ENCODE measurements at places on chromosomes 1 and 21.

GRCh38 chr1:33634806-33635205, 162.4 kb downstream of the ZSCAN20 start:
- DNase-seq = no peak

GRCh38 chr1:205528446-205528886, 24.0 kb downstream of the CDK18 start:
- DNase-seq = no peak

DNA sequence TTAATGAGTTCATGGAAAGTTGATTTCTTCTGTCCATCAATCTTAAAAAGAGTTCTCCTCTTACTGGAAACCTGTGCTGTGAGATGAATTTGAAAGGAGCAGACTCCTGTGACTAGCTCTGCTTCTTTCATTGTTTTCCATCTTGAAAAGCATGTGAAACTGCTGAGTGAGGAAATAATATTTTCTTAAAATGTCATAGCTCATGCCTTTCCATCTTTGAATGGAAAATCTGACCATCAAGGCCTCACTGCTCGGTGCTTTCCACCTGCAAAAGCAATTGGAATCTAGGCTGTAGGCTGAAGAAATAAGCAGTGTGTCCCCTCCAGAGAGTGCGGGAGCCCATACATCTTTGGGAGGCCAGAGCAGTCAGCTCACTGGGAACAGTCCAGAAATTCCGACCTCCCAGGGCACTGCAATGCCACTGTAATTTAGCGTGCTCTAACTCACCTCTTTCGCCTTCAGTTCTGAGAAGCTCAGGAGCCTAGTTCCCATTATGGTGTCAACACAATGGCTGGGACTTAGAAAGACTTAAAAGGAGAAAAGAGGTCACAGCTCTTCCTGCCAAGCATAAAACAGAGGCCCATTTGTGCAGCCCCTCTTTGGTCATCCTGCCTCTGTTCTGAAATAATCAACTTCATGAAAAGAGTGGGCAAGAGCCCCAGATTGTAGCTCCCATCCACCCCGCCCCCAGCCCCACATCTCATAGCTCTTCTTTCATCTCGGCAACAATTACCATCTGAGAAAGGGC, 50.4 kb upstream of the F3 start:
- DNase-seq = no peak

- no peak for DNase-seq
Observed at GRCh38 chr1:108049178-108049819, 84.3 kb upstream of the VAV3 start.

- DNase-seq = no peak
Observed at GRCh38 chr1:94081566-94082344, 39.2 kb downstream of the ABCA4 start.

GRCh38 chr1:226950316-226950715, 10.2 kb downstream of the COQ8A start:
- no peak for DNase-seq

DNA sequence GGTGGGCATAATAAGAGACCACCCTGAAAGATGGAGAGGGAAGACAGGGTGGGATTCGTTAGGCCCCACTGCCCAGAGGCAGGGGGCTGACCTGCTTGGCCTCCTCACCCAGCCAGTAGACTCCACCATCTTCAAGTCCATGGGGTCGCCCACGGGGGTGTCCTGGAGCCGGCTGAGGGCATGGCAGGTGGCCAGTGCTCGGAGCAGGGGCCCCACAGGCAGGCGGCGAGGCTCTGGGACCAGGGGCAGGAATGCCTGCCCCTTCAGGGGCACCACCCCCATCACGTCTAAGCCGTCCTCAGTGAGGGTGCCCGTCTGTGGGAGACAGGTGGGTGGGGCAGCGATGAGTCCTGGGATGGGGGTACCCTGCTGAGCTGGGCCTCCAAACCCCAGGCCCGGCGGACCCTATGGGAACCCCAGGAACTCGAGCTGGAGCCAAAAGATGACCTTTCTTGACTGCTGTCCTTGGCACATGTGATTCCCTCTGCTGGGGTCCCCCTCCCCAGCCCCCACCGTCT, 13.2 kb upstream of the MFAP2 start:
- DNase-seq = no peak

DNA sequence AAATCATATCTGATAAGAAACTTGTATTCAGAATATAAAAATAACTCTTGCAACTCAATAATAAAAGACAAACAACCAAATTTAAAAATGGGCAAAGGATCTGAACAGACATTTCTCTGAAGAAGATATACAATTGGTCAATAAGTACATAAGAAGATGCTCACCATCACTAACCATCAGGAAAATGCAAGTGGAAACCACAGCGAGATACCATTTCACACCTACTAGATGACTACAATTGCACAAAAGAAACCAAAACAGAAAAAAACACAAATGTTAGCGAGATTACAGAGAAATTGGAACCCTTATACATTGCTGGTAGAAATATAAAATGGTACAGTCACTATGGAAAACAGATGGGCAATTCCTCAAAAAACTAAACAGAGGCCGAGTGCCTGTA, 11.5 kb upstream of the ZNF683 start:
- DNase-seq = no peak

DNA sequence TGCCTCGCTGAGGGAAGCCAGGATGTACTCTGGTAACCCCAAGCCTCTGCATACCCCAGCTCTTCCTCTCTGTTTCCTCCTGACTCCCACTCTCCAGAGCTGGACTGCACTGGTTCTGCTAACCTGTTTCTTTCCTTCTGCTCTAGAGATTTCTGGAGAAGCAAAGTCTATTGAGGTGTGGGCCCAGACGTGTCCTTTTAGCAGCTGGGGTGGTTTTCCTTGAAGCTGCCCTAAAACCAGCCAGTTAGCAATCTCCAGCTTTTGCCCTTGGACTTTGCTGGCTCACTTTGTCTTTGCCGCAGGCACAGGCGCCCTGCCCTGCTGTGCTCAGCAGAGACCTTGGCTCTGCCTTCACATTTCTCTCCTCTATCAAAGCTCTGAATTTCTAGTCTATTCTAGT, 171.8 kb upstream of the IVNS1ABP start:
- no peak for DNase-seq

GRCh38 chr1:47703981-47704596, 266.2 kb downstream of the FOXD2 start:
- no peak for DNase-seq

GRCh38 chr1:93446837-93447451, 974 bp upstream of the FNBP1L start:
- no peak for DNase-seq

DNA sequence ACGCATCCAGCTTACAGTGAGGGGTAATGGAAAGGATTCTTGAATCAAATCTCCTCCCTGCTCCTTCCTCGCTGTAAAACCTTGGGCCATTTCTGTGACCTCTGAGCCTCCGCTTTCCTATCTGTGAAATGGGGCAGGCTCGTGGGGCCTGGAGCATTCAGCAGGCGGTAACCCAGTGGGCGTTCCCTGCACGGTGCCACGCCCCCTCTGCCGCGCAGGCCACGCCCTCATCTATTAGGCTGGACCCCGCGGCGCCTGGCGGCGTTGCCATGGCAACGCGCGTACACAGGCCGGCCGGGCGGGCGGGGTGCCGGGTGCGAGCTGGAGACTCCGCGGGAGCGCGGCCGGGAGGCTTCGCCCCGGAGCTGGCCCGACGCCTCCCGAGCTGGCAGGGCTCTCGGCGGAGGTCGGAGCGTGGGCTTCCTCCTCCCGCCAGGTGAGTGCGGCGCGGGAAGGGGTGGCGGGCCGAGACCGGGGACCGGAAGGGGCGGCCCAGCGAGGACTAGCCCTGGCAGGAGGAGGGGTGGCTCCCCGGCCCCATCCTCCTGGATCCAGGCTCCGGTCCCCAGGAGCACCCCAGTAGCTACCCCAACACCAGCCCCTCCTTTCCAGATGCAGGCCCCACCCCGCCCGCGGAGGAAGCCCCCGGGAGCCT, at the start of gene FHAD1:
TSS of gene FHAD1 (plus strand) at position 264 of the 655 bp plus-strand sequence. CDS start 4,562 bp downstream, outside the sequence.
- DNase-seq = peak; percentile 56

GRCh38 chr1:223244366-223245103, 101.5 kb upstream of the TLR5 start:
- no peak for DNase-seq

- DNase-seq = no peak
Observed at GRCh38 chr1:204003536-204003935, 69.4 kb upstream of the SOX13 start.

GRCh38 chr1:82565146-82565545, 764.4 kb downstream of the ADGRL2 start:
- DNase-seq = no peak

DNA sequence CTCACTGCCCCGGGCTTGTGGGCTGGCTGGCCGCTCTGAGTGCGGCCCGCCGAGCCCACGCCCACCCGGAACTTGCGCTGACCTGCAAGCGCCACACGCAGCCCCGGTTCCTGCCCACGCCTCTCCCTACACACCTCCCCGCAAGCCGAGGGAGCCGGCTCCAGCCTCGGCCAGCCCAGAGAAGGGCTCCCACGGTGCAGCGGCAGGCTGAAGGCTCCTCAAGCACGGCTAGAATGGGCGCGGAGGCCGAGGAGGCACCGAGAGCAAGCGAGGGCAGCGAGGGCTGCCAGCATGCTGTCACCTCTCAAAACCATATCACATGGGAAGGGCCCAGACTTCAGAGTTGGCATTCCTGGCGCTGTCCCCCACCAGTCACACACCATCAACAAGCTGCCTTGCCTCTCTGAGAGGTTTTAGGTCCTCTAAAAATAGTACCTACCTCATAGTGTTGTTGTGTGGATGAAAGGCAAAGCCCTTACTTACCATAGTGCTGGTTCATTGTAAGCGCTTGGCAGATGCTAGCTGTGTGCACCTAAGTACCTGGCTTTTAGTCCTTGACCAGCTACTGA, 13.4 kb downstream of the LDLRAD1 start:
- no peak for DNase-seq

- no peak for DNase-seq
Observed at GRCh38 chr1:86567341-86567740, 20.5 kb downstream of the CLCA4 start.

- peak; percentile 84 for DNase-seq
Observed at GRCh38 chr1:156656806-156657740, 15.2 kb downstream of the BCAN start.

- DNase-seq = peak; percentile 20
Observed at GRCh38 chr1:3068564-3069431, at the start of gene PRDM16. Gene PRDM16, plus strand, starts transcription at chr1:3069203. Its CDS starts 57 bp downstream, at chr1:3069260.

- DNase-seq = no peak
Observed at GRCh38 chr21:33449616-33450015, 30.2 kb downstream of the TMEM50B start.

GRCh38 chr1:40969445-40969844, 10.1 kb upstream of the CTPS1 start:
- DNase-seq = no peak

- DNase-seq = no peak
Observed at GRCh38 chr1:97570691-97571090, 350.1 kb downstream of the DPYD start.

- no peak for DNase-seq
Observed at GRCh38 chr21:29449306-29449950, 150.7 kb downstream of the BACH1 start.

- DNase-seq = no peak
Observed at GRCh38 chr1:36339215-36339614, 15.8 kb upstream of the EVA1B start.

DNA sequence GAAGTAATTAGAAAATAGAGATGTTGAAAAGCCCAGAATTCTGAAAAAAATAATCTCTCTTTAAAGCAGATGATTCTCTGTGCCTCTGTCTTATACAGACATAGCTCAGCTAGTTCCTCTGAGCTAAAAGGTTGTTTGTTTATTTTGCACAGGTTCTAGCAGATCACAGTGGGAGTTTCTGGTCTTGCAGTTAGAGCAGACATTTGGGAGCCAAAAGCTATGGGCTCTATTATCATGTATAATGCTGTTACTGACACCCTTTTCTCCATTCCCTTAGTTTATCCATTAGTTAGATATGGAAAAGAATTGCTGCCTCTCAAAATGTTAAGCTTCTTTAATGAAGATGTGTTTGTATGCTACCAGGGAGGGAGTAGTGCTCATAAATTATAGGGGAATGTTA, 20.5 kb upstream of the CD55 start:
- no peak for DNase-seq

DNA sequence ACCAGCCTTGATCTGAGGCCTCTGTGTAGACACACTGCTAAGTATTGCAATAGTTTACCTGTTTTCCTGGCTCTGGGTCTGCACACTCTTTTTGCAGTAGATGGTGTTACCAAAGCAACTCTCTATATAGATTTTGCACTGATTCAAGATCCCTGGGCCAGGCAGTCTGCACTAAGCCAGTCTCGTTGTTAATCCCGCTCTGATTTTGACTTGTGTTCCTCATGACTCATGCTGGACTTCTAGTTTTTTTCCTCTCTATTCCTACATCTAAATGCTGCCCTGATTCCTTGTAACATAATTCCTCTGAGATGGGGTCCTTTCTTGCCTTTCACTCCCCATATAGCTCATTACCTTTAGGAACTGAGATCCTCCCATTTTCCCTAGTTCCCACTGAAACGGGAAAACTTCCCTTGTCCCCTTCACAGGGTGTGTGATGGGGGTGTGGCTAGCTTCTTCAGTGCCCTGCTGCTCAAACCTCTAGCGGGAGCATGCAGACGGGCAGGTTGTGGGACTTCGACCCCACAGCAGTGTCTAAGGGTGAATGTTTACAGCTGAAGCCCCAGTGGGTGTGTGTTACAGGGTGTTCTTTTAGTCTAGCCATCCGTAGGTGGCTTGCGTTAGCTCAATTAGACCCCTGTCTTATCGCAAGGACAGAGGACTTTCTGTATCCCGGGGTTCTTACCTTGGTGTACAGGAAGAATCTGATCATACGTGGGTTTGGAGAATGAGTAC, 106.5 kb upstream of the RAB3GAP2 start:
- DNase-seq = no peak

- no peak for DNase-seq
Observed at GRCh38 chr1:57122031-57122430, 156.2 kb upstream of the C8B start.

GRCh38 chr21:45093035-45093532, 18.7 kb downstream of the ADARB1 start:
- no peak for DNase-seq

GRCh38 chr1:242524571-242525359, at the start of gene PLD5:
Gene PLD5, minus strand, starts transcription at chr1:242524697.
- peak; percentile 27 for DNase-seq

DNA sequence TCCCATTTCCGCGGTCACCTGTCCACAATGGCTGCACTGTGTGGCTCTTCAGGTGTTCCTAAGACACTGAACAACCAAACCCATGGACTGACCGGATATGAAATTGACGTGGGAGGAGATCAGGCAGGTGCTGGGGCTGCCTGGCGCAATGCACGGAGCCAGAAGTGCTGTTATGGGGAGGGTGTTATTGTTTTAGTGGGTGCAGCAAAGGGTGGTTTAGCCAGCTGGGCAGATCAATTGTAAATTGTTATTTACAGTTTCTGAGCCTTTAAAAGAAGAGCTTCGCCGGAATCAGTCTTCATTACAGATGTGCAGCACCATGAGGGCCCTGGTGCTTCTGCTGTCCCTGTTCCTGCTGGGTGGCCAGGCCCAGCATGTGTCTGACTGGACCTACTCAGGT, at the start of gene CA6:
TSS of gene CA6 (plus strand) at position 301 of the 400 bp plus-strand sequence. CDS start at position 320, 19 bp downstream.
- no peak for DNase-seq

DNA sequence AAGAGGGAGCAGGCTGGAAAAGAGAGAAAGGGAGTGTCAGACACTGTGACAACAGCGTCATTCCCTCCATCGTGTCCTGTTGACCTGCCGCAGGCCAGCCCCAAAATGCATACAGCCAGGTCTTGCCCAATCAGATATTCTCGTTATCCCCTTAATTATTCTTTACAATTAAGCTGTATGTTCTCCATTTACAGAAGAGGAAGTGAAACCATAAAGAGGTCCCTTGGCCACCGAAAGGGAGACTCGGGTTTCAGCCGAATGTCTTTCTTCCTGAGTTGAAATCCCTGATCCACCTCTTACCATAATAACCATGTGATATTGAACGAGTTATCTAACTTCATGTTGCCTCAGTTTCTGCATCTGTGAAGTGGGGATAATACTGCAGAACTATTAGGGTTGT, 70.5 kb downstream of the IGSF21 start:
- no peak for DNase-seq

All from mesothelial cell of epicardium (in vitro differentiated cells).